ENCODE measurements at places on chromosomes 16 and 17. TPM values are rescaled to one million over a fixed set of nuclear protein-coding genes. Genes with fewer than 3 reads are reported as not detected.

Gene MYH1
- not detected for total RNA-seq

Gene CACNA1H
- total RNA-seq: under 0.01 TPM

Gene RGS11
- 0.38 TPM for total RNA-seq

Gene CPPED1
- 8.3 TPM for total RNA-seq

Gene CDR2L
- total RNA-seq: 10.2 TPM

Gene RTN4RL1
- total RNA-seq: 0.25 TPM

DNA sequence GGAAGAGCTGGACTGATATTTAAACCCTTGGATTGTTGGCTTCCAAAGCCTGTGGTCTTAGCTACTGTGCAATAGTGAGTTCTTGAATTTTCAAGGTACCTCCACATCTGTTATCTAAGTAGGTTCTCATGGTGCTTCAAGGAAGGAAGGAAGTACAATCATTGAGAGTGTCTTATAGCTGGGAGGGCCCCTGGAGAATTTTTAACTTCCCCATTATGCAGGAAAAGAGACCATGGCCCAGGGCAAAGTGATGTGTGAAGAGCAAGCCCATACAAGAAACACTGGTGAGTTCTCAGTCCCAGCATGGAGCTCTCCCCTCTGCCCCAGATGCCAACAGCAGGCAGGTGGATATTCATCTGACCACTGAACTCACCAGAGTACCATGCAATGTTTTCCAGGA, 169.0 kb upstream of the IRX6 start:
- DNase-seq: no peak

DNA sequence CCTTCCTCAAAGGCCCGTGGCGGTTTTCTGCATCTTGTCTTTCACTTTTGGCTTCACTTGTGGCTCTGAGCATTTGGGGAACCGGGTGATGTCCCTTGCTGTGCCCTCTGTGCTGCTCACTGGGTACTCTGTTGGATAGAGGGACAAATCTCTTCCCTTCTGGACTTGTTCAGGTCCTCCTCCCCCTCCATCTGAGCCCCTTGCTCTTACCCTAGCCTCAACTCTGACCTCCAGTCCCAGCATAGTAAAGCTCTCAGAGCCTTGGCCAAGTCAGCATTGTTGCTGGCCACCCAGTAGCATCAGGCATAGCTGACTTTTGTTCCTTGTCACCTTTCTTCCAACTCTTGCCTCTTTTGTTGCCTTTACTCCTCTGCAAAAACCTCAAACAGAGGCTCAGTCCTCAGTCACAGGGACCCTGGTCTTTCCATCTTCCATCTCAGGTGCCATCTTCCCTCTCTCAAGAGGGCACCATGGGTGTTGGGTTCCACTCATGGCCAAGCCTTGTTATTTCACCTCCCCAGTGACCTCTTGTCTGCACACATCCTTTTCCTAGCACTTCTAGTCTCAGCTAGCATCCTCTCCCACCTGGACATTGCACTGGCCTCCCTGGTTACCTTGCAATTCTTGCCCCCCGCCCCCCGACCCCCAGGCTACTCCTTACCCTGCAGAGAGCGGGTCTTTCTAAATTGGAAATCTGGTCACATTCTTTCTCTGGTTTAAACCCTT, 393 bp upstream of the PSMB10 start:
- DNase-seq: no peak

DNA sequence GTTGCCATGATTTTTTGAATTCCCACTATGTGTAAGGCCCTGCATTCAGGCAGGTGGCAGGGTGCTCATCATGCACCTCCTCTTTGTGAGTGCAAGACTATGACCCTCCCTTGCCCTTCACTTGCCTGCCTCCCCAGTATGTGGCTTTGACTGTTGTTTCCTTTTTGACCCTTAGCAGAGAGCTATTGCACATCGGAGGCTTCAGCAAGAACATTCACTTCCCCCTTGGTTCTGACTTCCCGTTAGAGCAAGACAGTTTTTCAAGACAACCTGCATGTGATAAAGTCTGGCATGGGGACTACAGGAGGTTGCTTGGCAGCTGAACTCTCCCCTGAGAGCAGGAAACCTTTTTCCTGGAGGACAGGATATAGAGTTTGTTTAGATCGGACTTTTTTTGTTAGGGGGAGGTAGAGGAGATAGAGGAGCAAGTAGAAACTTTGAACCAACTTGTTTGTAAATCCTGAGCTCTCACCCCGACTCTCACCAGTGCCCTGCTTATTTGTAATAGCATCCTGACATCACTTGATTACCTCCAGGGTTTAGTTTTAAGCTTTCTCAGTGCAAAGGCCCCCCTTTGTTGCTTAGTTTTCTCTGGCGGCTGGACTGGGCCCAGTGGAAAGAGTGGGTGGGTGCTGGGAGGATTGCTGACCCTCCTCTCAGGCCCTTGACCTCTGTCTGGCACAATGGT, 34.3 kb downstream of the LIMD2 start:
- DNase-seq: peak; percentile 72

GRCh38 chr17:34519282-34519681, 60.1 kb upstream of the TMEM132E start:
- DNase-seq: no peak

DNA sequence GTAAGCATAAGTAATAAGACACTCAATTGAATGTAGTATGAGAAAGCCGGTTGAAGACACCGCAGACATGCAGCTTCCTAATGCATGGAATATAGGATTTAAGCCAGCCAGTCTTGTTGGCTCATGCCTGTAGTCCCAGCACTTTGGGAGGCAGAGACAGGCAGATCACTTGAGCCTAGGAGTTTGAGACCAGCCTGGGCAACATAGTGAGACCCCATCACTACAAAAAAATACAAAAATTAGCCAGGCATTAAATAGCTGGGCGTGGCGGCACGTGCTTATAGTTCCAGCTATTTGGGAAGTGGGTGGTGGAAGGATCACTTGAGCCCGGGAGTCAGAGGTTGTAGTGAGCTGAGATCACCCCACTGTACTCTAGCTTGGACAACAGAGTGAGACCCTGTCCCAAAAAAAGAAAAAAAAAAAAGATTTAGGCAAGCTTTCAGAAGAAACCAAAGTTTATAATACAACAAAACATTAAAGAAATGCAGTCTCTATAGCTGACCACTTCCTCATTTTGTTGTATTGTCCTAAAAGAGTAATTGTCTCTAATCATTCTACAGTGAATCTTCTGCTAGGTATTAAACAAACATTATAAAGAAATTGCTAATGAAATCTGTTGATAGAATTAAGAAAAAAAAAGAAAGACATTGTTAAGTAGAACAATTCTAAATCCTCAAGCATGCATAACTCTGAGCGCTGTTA, 68.6 kb upstream of the KIFC3 start:
- no peak for DNase-seq

DNA sequence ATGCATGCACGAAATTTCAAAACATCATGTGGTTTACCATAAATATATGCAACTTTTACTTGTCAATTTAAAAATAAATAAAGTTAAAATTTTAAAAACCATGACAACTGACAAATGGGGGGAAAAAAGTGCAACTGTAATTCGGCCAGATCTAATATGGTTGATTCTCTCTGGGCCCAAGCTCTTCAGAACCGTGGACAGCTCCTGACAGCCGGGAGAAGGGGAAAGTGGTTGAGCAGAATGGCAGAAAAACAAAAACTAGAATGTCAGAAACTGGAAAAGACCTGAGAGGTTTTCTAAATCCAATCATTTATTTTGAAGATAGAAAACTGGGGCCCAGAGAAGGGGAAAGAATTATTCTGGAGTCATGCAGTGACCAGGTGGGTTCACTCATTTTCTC, 126.6 kb downstream of the TMEM132E start:
- DNase-seq: no peak

DNA sequence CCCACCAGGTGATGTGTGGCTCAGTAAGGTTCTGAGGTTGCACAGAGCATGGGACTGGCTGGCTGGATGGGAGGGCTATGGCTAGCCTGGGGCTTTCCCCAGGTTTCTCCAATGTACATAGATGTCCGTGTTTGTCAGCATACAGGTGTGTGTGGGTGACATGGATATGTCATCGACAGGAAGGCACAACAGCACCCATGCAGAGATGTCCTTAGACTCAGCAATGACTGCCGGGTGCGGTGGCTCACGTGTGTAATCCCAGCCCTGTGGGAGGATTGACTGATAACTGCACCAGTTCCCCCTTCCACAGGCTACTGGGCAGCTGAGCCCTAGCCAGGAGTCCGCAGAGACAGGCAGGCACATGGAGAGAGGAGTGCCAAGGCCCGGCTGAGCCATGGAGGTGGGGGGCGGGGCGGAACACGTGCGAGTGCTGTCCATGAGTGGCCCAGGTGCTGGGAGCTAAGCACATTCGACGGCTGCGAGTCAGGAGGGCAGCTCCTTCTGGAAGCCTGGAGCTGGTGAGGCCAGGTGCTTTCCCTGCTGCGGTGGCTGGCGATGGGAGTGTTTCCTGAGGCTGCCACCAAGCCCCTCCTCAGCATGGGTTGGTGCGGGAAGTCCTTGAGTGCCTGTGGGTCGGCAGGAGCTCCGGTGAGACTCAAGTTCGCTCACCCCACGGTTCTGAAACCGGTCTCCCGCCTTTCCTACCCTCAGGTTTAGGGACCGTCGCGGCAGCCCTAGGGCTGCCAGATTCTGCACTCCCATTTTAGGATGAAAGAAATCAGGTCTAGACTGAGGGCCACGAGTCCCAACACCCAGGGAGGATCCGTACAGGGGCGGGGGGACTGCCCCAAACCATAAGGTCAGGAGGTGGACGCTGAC, 858 bp upstream of the ASPSCR1 start:
- no peak for DNase-seq

DNA sequence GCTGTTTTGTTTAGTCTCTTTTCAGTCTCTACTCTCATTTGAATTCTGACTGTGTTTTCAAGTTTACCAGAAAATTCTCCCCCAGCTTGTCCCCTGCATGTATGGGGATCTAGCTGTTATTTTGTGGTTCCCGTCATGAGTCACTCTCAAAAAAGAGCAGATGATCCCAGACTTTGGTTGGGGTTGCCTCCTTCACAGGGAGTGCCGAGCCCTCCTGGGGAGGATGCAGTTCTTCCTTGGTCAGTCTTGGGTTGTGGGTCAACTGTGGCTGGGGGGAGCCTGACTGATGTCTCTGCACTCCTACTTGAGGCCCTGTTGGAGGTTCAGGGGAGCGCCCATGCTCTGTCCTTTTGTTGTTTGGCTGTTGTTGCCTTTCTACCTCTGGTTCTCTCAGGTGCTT, 37.7 kb downstream of the EPN2 start:
- DNase-seq: no peak

DNA sequence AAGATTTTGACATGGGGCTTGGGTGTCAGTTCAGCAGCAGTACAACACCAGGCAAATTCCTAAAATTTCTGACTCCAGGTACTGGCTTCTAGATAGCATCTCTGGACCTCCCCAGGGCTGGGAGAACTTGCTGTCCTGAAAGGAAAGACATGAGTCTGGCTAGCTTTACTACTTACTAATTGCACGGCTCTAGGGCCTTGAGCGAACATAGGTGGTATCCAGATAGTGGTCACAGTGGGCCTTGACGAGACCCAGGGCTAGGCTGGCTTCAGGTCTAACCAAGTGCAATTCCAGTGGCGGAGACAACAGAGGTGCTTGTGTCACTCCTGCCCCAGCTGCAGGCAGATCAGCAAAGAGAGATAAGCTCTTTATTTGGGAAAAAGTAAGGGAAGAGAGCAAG, 16.4 kb upstream of the SLC13A5 start:
- DNase-seq: no peak

- no peak for DNase-seq
Measured at GRCh38 chr17:57919918-57920317, 35.3 kb downstream of the CUEDC1 start.

GRCh38 chr17:50891577-50891989, 25.4 kb upstream of the TOB1 start:
- DNase-seq: no peak

- no peak for DNase-seq
Measured at GRCh38 chr17:9765322-9765721, 26.1 kb downstream of the DHRS7C start.

DNA sequence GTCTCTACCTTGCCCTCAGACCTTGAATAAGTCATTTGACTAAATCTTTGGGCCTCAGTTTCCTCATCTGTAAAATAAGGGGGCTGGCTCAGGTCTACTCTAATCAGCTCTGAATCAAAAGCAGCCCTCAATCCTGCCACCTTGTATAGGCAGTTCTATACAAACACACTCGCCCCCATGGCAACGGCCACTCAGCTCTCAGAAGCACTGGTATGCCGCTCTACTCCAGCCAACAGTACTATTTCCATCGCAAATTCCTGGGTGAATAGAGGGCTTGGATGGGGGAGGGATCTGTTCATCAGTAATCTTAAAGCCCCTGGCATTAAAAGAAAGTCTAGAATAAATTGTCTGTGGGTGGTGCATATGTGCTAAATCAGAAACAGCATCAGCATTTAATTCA, 21.2 kb upstream of the TAOK1 start:
- no peak for DNase-seq

DNA sequence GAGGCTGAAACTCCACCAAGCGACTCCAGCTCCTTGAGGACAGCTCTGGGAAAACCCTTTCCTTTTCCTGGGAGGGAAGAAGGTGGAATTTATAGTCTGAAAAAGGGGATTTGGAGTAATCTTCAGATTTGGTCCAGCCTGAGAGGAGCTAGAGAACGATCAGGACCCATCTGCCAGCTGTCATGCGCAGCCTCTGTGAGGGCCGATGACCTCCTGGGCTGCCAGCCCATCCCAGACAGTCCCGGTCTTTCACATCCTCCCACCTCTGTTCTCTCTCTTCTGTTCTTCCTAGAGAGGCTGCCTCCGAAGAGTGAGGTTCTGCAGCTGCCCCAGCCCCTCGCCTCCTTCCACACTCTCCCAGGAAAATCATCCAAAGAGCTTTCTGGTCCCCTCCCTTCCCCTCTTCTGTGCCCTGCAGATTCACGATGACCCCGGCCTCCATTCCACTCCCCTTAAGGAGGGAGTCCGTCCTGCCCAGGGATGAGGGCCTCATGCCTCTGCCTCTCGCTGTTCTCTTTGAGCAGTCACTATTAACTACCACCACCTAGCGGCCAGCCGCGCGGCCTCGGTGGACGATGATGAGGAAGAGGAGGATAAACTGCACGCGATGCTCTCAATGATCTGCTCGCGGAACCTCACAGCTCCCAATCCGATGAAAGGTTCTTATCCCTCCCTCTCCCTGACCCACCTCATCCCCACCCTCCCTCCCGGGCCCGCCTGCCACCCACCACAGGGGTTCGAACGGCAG, 29.6 kb downstream of the SGSM2 start:
- no peak for DNase-seq

GRCh38 chr17:18361837-18362697, 1.3 kb downstream of the SHMT1 start:
- no peak for DNase-seq

DNA sequence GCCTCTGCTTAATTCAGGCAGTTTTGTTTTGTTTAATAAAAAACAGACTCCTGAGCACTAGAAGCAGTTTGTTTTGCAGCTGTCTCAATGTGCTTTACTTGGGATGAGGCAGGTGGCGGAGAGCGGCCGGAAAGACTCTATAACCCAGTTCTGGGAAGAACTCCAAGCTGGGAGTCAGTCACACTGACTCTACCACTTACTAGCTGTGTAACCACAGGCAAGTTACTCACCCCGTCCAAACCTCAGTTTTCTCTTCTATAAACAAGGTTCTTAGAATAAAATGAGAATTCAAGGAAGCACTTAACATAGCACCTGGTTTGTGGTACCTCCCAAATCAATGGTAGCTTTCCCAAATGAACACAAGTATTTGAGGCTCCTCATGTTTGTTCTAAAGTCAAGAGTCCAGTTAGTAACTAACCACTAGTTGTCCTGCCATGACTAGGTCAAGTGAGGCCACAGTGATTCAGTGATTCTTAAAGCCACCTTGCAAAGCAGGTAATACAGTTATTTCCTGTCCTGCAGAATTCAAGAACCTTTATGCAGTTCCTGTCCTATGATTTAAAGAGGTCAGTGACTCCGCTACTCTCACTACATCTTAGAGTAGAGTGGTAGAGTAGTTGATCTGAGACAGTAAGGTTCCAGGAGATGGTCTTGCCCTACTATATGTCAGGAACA, 2.7 kb downstream of the TXNDC17 start:
- no peak for DNase-seq

Measured in dermis microvascular lymphatic vessel endothelial cell (primary cell).